ENCODE measurements at places on chromosomes 13 and 19. TPM values are rescaled to one million over a fixed set of nuclear protein-coding genes. Genes with fewer than 3 reads are reported as not detected.

DNA sequence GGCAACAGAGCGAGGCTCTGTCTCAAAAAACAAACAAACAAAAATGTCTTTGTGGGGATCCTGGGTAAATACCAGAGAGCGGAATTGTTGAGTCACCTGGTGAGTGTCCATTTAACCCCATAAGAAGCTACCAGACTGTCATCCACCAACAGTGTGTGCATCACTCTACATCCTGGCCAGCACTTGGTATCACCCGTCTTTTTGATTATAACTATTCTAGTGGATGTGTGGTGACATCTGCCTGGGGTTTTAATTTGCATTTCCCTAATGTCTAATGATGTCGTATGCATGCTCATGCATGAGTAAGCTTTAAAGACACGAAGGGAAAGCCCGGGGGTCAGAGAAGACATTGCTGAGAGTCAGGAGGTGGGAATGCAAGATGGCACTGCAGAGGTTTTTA, 126.7 kb upstream of the MRI1 start:
- H3K27ac ChIP-seq = no peak overlapping the region
- H3K27me3 ChIP-seq = no peaks in the 10 kb centered on the region
- H3K4me1 ChIP-seq = no peaks in the 10 kb centered on the region

DNA sequence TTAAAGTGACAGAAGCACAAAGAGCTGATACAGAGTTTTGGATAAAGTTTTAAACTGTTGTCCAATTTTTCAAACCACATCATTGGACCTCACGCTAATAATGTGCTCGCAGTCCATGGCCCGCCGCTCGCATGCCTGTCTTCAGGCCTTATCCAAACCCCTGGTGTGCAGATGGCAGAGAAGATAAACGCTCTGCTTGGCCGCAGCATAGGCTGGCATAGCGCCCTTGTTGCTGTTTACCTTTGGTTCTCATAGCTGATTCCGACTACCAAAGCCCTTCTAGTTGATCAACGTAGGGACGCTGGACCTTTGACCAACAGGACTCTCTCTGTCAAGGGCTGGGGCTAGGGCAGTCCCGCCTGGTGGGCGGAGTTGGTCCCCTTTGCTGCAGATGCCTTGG, 23.5 kb upstream of the QTRT1 start:
- no peak for DNase-seq
- H3K4me3 ChIP-seq = no peak overlapping the region
- H3K36me3 ChIP-seq = peaks cover 79% of the 10 kb centered on the region
- no peak overlapping the region for H3K27ac ChIP-seq
- H3K27me3 ChIP-seq = no peaks in the 10 kb centered on the region

DNA sequence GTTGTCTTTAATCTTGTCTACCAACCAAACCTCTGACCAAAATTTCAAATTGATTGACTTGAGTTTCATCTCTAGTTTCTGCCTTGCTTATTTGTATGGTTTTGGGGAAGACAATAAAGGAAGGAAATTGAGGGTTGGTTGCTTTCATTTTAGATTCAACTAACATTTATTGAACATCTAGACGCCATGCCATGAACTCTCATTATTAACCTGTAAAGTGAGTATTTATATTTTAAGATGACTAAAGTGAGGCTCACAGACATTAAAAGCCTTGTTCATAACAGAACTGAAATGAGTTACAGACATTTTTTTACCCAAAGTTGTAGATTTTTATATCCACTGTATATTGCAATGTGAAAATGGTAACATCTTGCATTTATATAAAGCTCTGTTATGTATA, 239.3 kb downstream of the LMO7 start:
- peaks cover 7% of the 10 kb centered on the region for H3K4me1 ChIP-seq
- H3K27ac ChIP-seq = no peak overlapping the region
- H3K27me3 ChIP-seq = no peaks in the 10 kb centered on the region
- H3K4me3 ChIP-seq = no peak overlapping the region

DNA sequence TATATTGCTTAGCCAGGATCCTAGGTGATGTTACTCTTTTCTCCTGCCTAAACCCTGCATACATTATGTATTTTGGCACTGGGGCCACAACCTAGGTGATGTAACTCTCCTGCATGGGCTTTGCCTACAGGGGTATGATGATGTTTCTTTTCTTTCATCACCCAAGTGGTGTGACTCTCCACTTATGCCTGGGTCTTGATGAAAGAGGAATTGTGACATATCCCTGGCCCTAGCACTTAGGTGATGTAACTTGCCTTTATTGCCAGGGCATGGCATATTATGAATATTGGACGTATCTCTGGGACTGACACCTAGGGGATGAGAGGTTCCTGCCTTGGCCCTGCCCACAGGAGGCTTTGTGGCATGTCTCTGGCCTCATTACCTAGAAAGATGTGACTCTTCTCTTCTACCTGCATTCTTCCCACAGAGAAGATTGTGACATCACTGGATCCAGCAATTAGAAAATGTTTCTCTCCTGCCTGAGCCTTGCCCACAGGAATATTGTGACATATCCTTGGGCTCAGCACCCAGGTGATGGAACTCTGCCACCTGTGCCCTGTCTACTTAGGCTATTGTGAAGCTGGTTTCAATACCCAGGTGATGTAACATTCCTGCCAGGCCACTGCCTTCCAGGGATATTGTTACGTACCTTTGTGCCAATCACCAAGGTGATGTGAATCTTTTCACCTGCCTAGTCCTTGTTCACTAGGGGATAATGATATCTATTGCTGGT, 27.3 kb upstream of the ZNF254 start:
- H3K4me3 ChIP-seq = no peak overlapping the region
- no peaks in the 10 kb centered on the region for H3K4me1 ChIP-seq
- H3K27ac ChIP-seq = no peak overlapping the region
- peaks cover 67% of the 10 kb centered on the region for H3K36me3 ChIP-seq
- no peak for DNase-seq

DNA sequence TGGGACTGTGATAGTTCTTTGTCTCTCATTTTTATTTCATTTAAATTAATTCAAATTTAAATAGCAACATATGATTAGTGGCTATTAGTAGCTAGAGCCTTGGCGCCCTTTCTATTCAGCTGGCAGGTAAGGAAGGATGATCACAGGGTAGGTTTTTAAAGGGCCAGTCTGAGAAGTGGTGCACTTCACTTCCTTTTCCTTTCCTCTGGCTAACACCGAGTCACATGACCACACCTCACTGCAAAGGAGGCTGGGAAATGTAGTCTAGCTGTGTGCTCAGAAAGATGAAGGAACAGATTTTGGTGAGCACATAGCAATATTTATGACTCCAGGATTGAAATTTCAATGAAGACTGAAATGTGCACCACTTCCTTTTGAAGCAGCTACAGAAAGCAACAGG, 128.7 kb downstream of the TSHZ3 start:
- no peak for DNase-seq
- no peak overlapping the region for H3K4me3 ChIP-seq
- no peaks in the 10 kb centered on the region for H3K4me1 ChIP-seq
- no peaks in the 10 kb centered on the region for H3K27me3 ChIP-seq

DNA sequence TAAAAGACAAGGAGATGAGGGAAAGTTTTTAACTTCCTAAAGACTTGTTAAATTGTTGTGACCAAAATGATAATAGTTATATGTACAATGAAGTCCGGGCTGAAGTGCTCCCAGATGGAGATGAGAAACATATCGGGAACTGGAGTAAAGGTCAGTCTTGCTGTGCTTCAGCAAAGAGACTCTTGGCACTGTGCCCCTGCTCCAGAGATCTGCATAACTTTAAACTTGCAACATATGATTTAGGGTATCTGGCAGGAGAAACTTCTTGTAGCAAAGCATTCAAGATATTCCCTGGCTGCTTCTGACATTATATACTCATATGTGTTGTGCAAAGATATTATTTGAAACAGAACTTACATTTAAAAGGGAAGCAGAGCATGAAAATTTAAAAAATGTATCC, 786.6 kb upstream of the SLITRK6 start:
- no peak overlapping the region for H3K4me3 ChIP-seq
- peaks cover 18% of the 10 kb centered on the region for H3K4me1 ChIP-seq

DNA sequence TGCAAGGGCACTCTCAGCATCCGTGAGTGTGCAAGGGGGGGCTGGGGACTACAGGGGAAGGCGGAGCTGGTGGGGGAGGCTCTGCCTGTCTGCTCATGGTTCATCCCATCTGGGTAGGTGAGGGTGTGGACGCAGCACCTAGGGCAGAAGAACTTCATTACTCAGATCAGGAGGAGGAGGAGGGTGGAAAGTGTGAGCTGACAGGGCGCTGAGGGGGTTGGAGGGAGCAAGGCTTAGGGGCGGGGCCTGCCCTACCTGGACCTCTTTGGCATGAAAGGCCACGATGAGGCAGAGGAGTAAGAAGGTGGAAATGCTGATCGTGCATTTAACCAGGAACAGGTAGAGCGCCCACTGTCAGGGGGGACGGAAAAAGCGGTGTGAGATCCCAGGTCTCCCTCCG, 4.5 kb downstream of the KCNN4 start:
- peaks cover 16% of the 10 kb centered on the region for H3K4me1 ChIP-seq
- no peaks in the 10 kb centered on the region for H3K36me3 ChIP-seq
- no peak overlapping the region for H3K27ac ChIP-seq
- no peak for DNase-seq
- no peak overlapping the region for H3K4me3 ChIP-seq
- H3K27me3 ChIP-seq = peaks cover 46% of the 10 kb centered on the region

- no peaks in the 10 kb centered on the region for H3K36me3 ChIP-seq
- no peaks in the 10 kb centered on the region for H3K27me3 ChIP-seq
- DNase-seq = no peak
- no peaks in the 10 kb centered on the region for H3K4me1 ChIP-seq
- no peak overlapping the region for H3K4me3 ChIP-seq
- peak overlapping the region; percentile 69 for H3K27ac ChIP-seq
These were observed 118.8 kb downstream of the NUFIP1 start for GRCh38 chr13:44870456-44870929.

- H3K4me1 ChIP-seq = no peaks in the 10 kb centered on the region
- DNase-seq = no peak
- H3K27me3 ChIP-seq = no peaks in the 10 kb centered on the region
- no peaks in the 10 kb centered on the region for H3K36me3 ChIP-seq
- H3K4me3 ChIP-seq = no peak overlapping the region
These were observed 242.6 kb downstream of the DCT start for GRCh38 chr13:94236872-94237271.

- no peaks in the 10 kb centered on the region for H3K4me1 ChIP-seq
- H3K4me3 ChIP-seq = peak overlapping the region; percentile 94
- peak; percentile 100 for DNase-seq
- H3K27ac ChIP-seq = peak overlapping the region; percentile 99
- no peaks in the 10 kb centered on the region for H3K36me3 ChIP-seq
These were observed 109.5 kb downstream of the KCNRG start for GRCh38 chr13:50124536-50125303.

- H3K36me3 ChIP-seq = no peaks in the 10 kb centered on the region
- DNase-seq = peak; percentile 49
- no peaks in the 10 kb centered on the region for H3K27me3 ChIP-seq
- no peak overlapping the region for H3K4me3 ChIP-seq
- H3K27ac ChIP-seq = no peak overlapping the region
These were observed 30.3 kb downstream of the TSHZ3 start for GRCh38 chr19:31318790-31319425.

DNA sequence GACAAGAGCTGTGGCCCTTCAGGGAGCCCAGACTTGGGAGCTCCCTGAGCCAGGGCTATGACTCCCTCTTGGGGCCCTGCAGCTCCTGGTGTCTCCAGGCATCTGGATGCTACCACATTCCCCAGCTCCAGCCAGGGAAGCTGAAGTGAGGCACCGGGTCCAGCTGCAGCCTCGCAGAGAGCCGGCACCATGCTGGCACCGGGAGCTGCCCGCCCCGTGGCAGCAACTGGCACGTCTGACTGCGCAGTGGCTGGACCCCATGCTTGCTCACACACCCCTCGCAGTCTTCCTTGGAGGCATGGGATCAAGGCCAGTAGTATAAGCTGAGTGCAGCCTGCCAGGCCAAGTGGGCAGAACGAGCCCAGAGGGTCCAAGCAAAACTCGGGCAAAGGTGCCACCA, 7.4 kb downstream of the IGFL4 start:
- no peak overlapping the region for H3K4me3 ChIP-seq
- peak; percentile 28 for DNase-seq
- H3K4me1 ChIP-seq = no peaks in the 10 kb centered on the region
- no peak overlapping the region for H3K27ac ChIP-seq
- peaks cover 19% of the 10 kb centered on the region for H3K27me3 ChIP-seq

GRCh38 chr13:21362741-21363140, 96.4 kb downstream of the ZDHHC20 start:
- no peaks in the 10 kb centered on the region for H3K36me3 ChIP-seq
- no peak overlapping the region for H3K4me3 ChIP-seq
- no peak overlapping the region for H3K27ac ChIP-seq
- no peak for DNase-seq
- H3K27me3 ChIP-seq = no peaks in the 10 kb centered on the region

DNA sequence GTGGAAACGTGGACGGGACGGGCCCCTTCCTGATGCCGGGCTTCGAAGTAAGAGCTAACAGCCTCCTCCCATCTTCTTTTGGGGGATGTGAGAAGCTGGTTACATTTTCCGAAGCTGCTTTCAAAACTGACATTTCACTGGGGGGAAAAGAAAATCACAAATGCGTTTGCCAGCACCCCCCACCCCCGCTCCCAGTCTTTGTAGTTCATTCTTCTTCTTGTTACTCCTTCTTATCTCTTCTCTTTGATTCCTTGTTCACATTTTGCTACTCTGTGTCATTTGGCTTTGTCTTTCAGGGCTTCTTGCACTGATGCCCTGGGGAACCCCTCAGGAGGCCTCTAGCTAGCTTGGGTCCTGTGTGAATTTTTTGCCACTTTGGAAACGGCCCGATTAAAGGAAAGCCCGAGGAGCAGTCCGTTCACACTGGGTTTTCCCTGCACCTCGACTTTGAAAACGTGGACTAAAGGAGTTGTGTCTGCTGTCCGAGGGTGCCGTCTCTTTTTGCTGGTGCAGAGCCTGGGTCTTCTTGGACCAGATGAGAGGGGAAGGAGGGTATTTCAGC, 1.3 kb downstream of the CARM1 start:
- peak overlapping the region; percentile 94 for H3K27ac ChIP-seq
- H3K27me3 ChIP-seq = no peaks in the 10 kb centered on the region
- H3K4me1 ChIP-seq = peaks cover 42% of the 10 kb centered on the region

GRCh38 chr13:111269508-111269907, 50.9 kb upstream of the TEX29 start:
- H3K36me3 ChIP-seq = peaks cover 67% of the 10 kb centered on the region
- H3K27me3 ChIP-seq = no peaks in the 10 kb centered on the region
- peaks cover 11% of the 10 kb centered on the region for H3K4me1 ChIP-seq
- no peak for DNase-seq

- H3K4me1 ChIP-seq = peaks cover 16% of the 10 kb centered on the region
- H3K4me3 ChIP-seq = peak overlapping the region; percentile 75
- H3K36me3 ChIP-seq = no peaks in the 10 kb centered on the region
- DNase-seq = no peak
- no peaks in the 10 kb centered on the region for H3K27me3 ChIP-seq
These were observed 768 bp upstream of the SLC44A2 start for GRCh38 chr19:10624585-10624984.

LENG1 gene
- 7.8 TPM for total RNA-seq

GZMM gene
- total RNA-seq = not detected

SHANK1 gene
- total RNA-seq = under 0.01 TPM

KIR3DL2 gene
- total RNA-seq = not detected

CDC16 gene
- total RNA-seq = 76.2 TPM

NPAS1 gene
- not detected for total RNA-seq

SIGLEC11 gene
- total RNA-seq = 2.1 TPM

DLEU7 gene
- total RNA-seq = 0.41 TPM
